ENCODE measurements at places on chromosomes 5 and 9.

GRCh38 chr9:125239631-125240597 lies 1.2 kb downstream of the HSPA5 start:
- no peak for DNase-seq

DNA sequence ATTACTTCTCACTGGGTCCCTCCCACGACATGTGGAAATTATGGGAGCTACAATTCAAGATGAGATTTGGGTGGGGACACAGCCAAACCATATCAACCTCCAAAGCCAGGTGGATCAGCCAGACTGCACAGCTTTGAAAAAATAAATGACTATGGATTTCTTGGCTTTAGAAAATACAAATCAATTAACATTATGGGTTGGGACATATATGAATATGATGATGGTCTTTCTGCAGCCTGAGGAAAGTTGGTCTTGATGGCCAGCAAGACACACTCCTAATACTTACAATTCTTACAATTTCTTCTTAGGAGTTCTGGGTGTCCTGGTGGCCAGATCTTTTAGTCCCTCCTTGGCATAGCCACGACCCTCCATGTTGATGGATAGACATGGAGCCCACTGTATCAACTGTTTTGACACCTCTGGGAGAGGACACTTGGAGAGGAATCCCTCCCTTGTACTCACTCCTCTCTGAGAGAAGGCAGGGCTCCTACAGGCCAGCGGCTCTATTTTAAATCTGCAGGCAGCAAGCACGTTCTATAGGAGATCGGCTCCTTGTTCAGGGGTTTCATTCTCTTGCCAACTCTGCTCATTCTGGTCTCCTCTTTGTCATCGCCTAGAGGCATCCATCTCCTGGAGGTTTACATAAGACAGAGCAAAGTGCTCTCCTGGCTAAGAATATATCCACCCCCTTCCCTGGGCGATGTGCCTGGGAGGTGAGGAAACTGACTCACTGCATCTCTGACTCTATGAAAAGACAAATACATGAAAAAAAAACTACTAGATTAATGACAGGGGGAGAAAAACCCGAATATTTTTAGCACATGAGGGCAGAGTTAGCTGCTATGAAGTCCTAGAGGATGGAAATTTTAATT lies 145.9 kb downstream of the CARTPT start:
- DNase-seq: peak; percentile 97

- no peak for DNase-seq
These were observed 105.7 kb upstream of the ALDH1B1 start for GRCh38 chr9:38286766-38287165.

DNA sequence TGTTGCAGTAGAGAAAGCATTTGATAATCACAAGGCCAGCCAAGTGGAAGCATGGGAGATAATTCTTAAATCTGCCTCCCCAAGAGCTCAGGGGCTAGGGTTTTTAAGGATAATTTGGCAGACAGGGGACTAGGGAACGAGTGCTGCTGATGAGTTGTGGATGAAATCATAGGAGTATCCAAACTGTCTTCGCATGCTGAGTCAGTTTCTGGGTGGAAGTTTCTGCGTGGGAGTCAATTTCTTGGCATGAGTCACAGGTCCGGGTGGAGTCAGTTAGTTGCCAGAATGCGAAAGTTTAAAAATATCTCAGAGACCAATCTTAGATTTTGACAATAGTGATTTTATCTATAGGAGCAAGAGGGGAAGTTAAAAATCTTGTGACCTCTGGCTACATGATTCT lies 112.6 kb downstream of the TMC1 start:
- DNase-seq: peak; percentile 34

DNA sequence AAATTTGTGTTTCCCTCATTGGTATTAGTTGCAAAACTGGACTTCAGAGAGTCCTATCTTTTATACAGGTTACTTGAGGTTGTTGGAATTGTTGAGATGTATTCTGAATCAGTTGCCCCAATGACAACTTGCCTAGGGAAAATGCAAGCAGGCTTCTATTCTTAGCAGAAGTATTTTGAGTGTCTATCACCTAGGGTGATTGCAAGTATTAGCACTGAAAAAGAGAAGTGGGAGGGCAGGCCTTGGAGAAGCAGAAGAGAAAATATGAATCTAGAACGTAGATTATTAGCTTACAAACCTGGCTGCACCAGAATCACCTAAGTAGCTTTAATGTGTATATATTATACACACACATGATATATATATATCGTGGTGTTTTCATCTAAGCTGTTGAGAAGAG lies 43.2 kb downstream of the ADAMTS12 start:
- DNase-seq: no peak

- DNase-seq: no peak
These were observed 80.2 kb downstream of the NTNG2 start for GRCh38 chr9:132241840-132242620.

DNA sequence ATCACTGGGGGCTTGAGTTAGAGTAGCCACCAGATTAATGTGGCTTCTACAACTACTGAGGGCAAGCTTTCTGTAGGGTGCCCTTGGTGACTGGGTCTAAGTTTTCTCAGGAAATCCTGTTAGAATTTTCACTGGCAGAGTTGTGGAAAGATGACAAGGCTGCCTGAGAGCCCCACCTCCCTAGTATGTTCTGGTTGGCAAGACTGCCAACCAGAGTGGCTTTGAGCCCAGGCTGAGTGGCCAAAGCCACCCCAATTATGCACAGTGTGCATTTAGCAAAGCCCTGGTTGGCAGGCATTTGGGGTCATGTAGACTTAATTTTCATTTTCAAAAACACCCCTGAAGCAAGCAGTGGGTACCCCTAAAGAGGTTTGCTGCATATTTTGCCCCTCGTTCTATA lies 136.7 kb upstream of the HAPLN1 start:
- no peak for DNase-seq

DNA sequence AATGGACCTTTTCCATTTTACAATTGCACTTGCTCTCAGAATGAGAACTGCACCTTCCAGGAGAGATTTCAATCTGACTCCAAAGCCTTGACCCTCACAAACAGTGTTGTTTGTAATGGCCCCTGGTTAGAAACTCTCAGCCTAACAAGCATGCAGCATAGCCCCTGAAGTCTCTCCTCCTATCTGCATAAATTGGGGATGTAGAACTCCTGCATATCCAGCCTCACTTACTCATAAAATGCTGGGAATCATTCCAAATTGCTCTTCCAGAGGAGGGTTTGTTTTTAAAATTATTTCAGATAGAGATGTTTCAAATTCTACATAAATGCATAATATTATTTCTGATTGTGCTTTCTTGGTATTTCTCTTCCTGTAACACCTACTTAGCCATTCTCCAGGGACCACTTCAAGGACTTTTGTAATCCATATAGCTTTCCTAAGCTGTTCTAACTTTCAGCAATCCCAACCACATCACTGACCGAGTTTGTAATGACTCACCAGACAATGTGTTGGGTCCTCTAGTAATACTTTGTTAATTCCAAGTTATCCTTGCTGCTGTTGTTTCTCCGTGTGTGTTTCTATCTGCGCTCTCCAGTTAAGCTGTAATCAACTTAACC lies 143.8 kb upstream of the CCDC152 start:
- peak; percentile 84 for DNase-seq

DNA sequence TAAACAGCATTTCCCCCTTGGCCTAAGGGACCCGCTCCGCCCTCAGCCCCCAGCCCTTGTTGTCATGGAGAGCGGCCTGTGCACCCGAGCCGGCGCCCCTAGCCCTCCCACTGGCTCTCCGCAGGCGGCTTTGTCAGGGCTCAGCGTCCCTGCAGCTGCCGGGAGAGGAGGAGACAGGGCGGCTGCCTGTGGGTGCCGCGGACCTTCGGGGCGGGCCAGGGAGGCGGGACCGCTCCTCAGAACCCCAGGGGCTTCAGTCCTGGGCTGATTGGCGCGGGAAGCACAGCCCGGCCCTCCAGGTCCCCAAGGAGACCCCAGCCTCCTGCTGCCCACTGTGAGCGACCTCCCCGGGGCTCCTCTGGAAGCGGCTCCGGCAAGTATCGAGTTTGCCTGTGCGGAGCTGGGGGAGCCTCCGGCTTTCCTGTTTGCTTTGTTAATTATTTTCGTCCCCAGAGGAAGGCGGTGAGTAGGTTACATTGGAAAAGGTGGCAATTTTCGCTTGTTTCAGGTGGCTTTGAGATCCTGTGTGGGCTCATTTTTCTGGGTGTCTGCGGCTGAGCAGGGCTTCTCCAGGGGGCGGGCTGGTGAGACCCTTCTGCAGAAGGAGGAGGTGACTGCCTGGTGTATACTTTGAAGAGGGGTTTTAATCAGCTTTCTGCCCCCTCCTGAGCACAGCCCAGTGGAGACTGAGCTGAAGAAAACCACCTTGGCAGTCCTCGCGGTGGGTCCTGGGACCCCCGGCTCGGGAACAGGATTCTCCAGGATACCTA lies at the start of gene FGD3:
FGD3 (plus strand) TSS at position 256 of the 770 bp plus-strand sequence. CDS start 28,734 bp downstream, outside the sequence.
- no peak for DNase-seq

DNA sequence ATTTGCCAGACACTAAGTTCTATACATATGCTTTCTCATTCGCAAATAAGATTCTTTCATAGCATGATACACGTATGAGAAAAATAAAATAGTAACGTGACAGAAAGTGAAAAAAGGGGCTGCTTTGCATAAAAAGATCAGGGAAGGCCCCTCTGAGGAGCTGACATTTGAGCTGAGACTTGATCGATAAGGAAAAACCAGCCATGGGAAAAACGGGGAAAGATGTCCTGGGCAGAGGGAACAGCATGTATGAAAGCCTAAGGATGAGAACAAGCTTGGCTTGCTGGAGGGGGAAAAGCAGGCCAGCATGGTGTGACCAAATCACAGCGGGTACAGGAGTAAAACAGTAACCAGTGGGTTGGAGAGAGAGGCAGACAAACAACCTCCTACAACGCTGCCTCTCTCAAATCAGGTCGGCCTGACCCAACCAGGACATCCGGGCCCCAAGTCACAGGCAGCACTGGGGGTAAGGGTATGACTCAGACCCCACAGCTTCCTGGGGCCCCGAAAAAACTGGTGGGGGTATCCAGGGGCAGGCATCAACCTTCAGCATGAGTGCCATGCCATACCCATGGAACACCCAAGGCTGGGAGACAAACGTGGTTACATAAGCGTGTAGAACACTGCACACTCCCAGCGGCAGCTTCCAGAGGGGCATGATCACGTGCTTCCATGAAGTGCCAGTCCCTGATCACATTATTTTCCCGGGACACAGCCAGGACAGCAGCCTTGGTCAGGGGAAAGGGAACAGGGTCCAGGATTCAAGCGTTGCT lies 2.2 kb downstream of the TNIP1 start:
- no peak for DNase-seq

GRCh38 chr5:86686046-86686445 lies 68.3 kb downstream of the COX7C start:
- DNase-seq: no peak

- DNase-seq: peak; percentile 77
These were observed 27.6 kb upstream of the ABLIM3 start for GRCh38 chr5:149113669-149114068.

- DNase-seq: no peak
These were observed 71.4 kb downstream of the SLF1 start for GRCh38 chr5:94689908-94690307.

DNA sequence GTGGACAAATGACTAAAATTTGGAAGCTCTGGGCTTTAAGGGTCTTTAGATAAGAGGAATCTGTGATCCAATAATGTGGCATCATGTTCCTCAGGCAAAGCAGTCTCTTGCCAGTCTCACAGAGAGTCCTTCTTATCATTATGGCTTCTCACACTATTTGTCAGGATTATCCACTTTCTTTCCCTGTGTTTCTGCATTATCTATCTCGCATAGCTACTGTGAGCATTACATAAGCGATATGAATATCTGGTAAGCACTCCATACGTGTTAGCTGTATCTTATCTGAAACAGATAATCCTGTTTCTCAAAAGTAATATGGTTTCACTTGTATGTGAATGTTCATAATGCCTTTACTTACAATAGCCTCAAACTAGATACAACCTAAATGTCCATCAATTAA lies 9.6 kb downstream of the MCC start:
- DNase-seq: no peak

Measured in fibroblast of skin of abdomen (primary cell).